ENCODE measurements at places on chromosomes 12 and 14.

DNA sequence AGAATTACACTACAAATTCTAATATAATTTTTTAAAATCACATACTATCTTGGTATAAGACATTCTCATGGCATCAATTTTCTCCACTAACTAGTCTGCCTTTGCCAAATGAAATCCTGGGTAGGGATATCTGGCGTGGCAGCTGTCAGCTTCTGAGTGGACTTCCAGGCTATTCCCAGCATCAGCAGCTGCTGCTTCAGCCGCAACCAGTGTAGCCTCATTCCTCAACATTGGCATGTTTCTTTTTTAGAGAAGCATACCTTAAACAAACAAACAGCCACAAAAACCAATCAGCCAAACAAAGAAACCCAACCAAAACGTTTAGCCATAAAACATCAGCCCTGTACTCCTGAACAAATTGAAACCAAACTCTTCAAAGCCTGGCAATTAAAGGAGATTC is 235.8 kb downstream of the SSPN start:
- no peak for DNase-seq

- DNase-seq, result no peak
Measured at GRCh38 chr12:63841571-63841970, 2.9 kb upstream of the SRGAP1 start.

DNA sequence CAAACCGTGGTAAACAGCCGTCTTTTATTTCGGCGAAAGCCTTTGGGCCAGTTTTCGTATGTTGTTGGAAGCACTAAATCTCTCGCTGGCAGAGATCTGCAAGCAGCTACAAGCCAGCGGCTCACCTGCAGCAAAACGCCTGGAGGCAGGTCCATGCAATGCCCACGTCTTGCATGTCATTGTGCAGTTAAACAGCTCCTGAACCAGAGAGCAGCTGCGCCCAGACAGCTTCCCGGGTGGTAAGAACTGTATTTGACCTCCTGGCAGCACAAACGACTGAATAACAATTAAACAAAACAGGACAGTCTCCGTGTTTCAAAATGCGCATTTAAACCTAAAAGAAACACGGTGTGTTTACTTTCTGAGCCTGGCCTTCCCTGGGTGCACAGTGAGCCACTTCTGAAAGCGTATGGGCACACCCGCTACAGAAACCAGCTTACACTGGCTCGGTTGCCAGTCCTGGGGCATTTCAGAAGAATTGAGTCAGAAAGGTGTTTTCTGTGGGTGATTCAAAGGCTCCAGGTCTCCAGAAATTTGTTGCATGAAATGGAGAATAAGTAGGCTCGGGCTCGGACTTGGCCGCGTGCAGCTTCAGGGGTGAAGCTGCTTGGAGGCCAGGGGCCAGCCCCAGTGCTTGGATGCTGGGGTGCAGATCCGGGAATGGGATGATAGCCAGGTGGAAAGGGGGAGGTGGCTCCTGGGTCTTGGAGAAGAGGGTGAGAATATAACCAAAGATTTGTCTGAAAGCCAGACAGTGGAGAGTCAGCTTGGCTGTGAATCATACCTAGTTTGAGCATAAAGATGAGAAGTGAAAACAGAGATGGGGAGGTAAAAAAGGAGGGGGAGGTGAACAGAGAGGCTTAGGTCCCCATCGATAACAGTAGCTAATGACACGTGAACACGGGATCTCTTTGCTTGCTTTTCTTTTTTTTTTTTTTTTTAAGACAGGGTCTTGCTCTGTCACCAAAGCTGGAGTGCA is 24.9 kb upstream of the FZD10 start:
- DNase-seq, result no peak

- DNase-seq, result no peak
Measured at GRCh38 chr14:32004300-32004699, 72.8 kb upstream of the ARHGAP5 start.

GRCh38 chr14:26213846-26214575 is 383.8 kb downstream of the NOVA1 start:
- DNase-seq, result no peak

- no peak for DNase-seq
Measured at GRCh38 chr12:116121453-116121871, 156.0 kb downstream of the MED13L start.

- DNase-seq, result no peak
Measured at GRCh38 chr12:75650595-75651341, 139.4 kb upstream of the KRR1 start.

- DNase-seq, result no peak
Measured at GRCh38 chr14:100129161-100129589, 30.3 kb downstream of the DEGS2 start.

DNA sequence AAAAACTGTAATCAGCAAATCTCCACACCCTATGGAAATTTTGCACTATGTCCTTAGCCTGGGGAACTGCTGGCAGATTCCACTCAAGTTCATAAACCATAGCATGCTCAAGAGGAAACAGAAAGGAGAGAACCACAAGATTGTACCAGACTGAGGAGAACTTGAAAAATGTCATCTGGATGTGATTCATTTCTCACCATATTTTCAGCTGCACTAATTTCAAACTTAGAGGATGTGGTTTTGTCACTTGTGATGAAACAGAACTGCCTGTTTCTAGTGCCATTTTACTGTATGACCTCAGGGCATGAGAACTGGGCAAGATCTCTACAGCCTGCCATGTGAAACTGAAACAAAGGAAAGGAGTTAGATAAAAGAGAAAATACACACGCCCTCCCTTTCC is 1493.1 kb upstream of the FLRT2 start:
- no peak for DNase-seq

GRCh38 chr14:93716002-93716745 is 72.1 kb downstream of the PRIMA1 start:
- DNase-seq, result no peak

DNA sequence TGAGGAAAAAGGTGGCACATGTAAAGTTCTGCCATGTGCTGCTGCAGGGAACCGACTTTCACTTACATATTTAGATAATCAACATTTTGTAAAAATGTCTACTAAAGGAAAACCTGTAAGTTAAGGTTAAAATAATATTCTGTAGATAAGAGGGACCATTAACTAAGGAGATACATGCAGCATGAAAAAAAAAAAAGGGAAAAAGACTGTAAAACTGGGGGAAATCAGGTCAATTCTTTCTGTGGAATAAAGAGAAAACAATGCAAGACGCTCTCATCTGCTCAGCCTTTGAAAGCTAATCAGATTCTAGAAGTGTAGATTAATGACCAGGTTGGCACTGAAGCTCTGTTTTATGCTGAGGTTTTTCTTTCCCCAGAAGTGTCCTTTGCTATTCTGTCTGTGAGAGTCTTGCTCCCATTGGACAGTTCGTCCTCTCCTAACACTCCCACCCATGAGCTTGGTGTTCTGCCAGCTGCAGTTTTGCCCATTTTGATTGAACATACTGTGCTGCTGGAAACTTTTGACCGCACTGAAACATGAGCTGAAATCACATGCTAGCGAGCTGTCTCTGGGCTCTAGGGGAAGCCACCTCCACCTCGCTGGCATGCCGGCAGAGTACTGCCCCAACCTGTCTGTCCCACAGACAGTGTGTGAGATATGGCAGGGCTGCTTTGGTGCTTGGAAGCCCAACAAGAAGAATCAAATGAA is 39.7 kb downstream of the PPTC7 start:
- DNase-seq, result no peak

GRCh38 chr14:25215607-25216006 is 165.7 kb upstream of the STXBP6 start:
- no peak for DNase-seq

- no peak for DNase-seq
Measured at GRCh38 chr12:108099073-108099472, 30.0 kb upstream of the WSCD2 start.

DNA sequence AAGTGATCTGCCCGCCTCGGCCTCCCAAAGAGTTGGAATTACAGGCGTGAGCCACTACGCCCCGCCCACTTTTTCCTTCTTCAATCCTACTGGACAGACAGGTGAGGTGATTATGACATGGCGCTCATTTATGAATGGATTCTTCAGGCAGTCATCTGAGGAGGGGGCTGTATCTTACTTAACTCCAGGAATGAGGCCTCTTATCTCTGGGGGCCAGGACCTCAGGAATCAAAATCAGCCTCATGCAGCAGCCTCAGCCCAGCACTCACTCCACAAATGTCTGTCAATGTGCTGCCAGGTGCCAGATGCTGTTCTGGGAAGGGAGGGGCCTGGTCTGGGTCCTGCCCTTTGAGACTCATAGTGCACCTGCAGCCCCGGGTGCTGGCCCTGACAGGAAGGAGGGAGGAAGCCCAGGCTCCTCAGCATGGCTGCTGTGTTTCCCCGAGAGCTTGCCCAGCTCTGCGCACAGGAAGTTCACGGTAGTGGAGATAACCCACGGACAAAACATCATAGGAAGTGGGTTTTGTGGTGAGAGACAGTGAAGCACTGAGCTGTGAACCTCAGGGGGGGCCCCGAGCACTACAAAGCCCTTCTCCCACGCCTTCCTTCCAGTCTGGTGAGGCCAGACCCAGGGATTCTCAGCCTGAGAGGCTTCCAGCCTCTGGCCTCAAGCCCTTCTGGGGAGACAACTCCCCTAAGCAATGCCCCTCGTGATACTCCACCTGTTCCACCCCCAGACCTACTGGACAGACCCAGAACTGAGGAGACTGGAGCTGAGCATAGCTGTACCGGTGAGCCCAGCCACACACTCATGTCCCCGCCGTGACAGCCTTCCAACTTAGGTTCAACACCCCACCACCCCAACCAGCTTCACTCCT is 22.3 kb downstream of the GALNT6 start:
- peak; percentile 95 for DNase-seq

DNA sequence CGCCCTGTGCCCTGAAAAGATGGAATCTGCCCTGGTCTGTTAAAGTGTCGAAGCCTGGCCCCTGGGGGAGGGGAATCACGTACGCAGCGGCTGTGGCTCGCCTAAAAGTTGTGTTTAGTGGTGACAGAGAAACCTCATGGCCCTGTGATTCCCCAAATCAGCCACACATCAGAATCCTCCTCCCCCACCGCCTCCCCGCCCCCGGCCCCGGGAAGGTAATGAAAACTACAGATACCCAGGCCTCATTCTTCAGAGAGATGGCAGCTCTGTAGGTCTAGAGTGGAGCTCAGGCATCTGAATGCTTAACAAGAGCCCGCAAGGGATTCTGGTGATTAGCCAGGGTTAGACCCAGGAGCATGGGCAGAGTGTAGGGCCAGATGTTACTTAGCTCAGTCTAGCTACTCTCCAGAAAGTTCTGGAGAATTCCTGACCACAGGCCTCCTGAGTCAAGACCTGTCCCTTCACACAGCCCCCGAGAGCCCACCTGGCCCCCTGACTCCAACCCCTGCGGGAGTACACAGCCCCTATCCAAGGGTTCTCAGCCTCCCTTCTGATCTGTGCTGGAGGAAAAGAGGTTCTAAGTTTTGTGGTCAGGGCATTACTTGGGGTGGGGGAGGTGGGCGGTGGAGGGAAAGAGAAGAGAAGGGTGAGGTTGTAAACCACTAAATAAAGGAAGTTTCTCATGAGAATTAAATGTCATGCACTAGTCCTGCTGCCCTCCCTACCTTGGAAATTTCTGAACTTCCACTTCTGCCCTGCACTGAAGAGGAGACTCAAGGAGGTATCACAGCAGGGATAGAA is 114.8 kb downstream of the PLXNC1 start:
- peak; percentile 25 for DNase-seq

- no peak for DNase-seq
Measured at GRCh38 chr14:76615331-76615730, 145.9 kb upstream of the VASH1 start.

DNA sequence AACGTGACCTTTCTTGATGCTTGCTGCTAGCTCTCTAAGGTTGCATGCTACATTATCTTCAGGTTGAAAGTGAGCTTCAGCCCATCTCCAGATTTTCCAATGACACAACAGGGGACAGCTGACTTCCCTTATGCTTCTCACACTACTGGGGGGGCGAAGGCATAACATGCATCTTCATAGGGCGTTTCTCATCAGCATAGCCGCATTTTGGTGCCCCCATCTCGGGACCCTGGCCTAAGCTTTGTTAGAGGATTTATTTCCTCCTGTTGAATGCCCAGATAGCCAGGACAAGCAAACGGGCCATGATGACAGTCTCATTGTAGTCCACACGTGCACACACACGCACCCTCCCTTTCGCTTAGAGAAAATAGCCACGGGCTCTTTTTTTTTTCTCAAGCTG is 30.7 kb downstream of the SSPN start:
- no peak for DNase-seq

- DNase-seq, result no peak
Measured at GRCh38 chr14:102278631-102278935, 26.4 kb downstream of the MOK start.

DNA sequence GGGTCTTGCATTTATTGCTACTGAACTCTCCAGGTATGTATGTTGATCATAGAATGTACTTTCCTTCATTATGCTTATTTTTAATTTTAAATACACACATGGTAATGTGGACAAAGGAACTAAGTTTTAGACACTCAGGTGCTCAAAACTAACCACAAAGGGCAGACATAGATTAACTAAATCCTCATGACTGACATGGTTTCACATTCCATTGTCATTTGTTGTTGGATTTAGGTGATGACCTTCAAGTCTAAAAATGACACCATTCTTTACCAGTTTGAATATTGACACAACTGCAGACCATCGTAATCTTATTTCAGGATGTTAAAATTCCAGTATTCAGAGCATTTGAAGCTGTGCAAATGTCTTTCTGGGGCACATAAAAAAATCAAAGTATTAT is 128.4 kb downstream of the BBS10 start:
- no peak for DNase-seq

- no peak for DNase-seq
Measured at GRCh38 chr12:128933926-128934325, 80.6 kb downstream of the GLT1D1 start.

DNA sequence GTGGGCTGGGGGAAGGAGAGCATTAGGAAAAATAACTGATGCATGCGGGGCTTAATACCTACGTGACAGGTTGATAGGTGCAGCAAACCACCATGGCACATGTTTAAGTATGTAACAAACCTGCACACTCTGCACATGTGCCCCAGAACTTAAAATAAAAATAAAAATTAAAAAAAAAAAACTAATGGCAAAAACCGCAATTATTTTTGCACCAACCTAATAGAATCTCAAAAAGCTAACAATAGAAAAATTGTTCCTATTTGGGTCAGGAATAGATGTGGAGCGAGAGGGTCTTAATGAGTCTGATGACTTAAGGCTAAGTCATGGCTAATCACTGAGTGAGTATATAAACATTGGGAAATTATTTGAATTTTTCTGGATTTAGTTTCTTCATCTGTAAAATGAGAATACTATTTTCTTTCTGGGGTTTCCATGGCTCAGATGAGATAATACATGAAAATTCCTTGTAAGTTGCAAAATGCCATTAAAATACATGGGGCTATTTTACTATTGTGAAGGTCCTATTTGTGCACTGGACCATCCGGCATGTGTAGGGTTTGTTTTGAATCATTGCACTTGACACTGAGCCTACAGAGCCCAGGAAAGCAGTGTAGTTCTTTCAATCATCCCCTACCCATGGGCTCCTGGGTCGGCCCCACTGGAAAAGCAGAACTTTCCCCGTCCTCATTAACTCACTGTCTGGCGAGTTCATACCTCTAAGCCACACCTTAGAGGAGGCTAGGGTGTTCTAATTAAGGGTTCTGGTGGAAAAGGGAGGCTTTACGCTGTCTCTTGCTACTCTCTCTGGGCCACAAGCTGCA is 164.1 kb upstream of the NTF3 start:
- no peak for DNase-seq

- no peak for DNase-seq
Measured at GRCh38 chr14:74408870-74409269, 17.1 kb downstream of the SYNDIG1L start.
